Stimulated activated CD4-positive, alpha-beta T cell treated with anti-CD3 and anti-CD28 coated beads, TNF-alpha, amount 100 ng/mL, for 4 hours (primary cell): ENCODE measurements at places on chromosomes 7 and 10.

DNA sequence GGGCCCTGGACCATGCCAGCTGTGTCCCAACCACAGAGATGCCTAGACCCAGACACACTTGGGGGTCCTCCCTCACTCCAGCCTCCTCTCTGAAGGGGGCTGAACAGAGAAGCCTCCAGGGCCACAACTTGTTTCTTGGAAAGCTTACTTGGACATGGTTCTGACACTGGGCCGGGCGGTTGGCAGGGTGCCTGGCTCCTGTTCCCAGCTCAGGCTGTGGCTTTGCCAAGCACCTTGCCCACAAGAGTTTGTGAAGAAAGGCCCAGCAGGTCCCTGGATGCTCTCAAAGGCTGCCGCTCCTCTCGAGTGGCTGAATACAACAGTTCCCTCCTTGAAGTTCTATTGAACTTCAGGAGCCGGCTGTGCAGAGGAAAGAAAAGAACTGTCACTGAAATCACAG is 181.6 kb downstream of the PTPN20 start:
- DNase-seq: no peak

DNA sequence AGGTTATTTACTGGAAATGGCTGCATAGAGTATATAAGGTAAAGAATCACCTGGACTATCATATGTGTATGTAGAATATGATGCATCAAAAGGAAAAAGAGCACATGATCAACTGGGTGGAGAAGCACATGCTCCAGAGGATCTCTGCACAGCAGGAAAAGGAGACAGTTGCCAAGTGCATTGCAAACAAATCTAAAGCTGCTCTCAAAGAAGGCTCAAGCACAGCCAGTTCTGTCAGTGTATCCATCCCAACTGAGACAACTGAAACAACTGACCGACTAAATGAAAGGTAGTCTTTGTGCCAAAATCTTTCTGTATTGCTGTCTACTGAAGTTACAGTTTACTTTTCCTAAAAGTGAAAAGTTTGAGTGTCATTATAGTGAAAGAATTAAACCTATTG is 83.2 kb upstream of the SGCE start:
- DNase-seq: no peak

DNA sequence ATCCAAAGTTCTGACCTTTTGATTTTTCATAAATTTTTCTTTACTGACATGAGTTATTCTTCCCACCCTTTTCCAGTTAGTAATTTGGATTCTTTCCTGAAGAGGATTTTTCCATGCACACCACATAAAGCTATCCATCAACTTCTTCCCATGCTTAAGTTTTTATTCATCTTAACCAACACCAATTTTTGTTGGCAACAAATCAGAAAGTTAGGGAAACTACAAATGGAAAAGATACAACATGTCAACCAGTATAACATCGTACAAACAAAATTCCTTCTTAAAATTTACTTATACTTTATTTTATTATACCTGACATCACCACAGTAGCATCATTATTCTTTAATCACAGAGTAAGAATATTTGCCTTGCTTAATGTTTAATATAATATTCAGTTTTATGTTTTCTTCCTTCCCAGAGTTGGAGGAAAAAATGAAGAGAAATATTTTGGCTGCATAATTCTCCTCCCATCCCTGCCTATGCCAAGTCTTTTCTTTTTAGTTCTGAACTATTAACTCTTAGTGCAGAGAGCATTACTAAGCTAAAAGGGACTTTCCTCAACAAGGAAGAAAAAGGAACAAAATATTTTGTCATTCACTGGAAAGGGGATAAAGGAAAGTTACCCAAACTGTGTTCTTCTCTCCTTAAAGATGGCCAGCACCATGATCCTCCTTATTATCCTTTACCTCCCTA is 67.5 kb upstream of the MEOX2 start:
- no peak for DNase-seq

DNA sequence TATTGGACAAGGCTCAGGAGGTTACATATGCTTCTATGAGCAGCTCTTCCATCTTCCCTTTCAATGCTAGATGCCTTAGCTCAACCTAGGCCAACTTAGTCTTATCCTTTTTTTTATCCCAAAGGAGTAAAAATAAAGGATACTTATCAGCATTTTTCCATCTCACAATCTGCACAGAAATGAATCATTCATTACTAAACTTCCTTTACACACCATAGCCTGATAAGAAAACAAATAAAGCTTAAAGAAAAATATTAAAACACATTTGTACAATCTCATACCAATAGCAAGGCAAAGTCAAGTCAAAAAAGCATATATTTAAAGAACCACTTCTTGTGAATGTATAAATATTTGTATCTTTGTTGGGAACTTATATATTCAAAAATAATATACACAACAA is 407.4 kb downstream of the GRM8 start:
- DNase-seq: no peak
